ENCODE measurements at places on chromosomes 1 and 21.

- DNase-seq, result peak; percentile 62
Observed at GRCh38 chr1:221435504-221435904, 306.4 kb downstream of the DUSP10 start.

GRCh38 chr21:37751268-37751975 is 164.8 kb downstream of the KCNJ6 start:
- DNase-seq, result no peak

DNA sequence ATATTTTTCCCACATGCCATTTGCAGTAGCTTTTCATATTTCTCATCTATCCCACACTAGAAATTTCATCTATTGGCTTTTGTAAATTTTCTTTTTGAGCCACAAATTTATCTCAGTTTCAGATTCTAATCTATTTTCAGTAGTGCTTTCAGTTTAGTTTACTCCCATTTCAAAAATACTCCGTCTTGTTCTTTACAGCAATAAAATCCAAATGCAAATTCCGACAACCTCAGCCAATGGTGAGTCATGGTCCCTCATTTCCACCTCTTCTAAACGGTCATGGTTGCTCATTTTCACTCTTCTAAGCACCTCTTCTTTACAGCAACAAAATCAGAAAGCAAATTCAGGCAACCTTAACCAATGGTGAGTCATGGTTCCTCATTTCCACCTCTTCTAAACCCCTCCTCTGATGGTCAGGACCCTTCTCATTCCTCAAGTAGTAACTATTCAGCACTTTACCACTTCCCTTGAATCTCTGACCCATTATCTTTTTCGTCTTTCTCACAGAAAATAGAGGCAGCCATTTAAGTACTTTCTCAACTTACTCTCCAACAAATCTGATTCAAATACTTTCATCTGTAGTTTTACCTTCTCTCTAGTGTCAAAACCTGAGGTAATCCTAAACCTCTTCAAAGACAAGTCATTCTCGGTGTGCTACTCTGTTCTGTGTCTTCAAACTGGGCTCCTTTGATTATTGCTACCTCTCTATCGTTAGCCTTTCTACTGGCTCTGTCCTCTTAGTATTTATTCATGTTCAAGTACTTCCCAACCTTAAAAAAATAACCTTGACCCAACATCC is 34.4 kb downstream of the C21orf91 start:
- no peak for DNase-seq

DNA sequence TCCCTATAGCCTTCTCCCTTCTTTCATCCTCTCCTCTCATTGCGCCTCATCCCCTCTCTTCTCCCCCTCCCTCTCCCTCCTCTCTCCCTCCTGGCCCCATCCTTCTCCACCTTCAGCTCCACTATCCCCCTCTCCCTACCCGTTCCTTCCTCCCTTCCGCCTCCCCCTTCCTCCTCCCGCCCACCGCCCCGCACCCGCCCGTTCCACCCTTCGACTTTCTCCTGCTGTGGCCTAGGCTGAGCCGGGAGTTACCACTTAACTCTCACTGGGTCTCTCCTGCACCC is 1.6 kb downstream of the NPR1 start:
- DNase-seq, result no peak

DNA sequence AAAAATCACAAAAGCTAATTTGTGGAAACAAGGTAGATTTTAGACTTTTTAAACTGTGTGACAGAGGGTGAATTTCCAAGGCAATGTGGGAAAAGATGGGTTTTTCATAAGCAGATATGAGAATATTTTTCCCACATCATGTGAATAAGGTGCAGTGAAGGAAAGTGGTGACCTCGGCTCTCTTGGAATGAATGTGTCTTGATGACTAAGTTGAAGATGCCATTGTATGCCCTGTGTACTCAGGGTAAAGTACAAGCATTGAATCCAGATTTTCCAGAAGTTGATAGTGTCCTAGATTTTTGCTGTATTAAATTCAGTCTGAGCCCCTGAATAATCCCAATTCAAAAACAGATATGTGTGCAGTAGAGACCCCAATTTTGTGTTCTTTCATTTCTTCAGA is 442.6 kb upstream of the ADGRL2 start:
- no peak for DNase-seq

Data from fibroblast of skin of right quadriceps (primary cell).